Fibroblast of skin of left quadriceps (primary cell): ENCODE measurements at places on chromosomes 16 and 17.

GRCh38 chr17:73157521-73157890, 7.3 kb upstream of the SSTR2 start:
- DNase-seq: no peak

GRCh38 chr16:85615014-85615851, 2.1 kb downstream of the GSE1 start:
- DNase-seq: no peak

- no peak for DNase-seq
These were observed 160.3 kb downstream of the SHISA9 start for GRCh38 chr16:13061691-13062090.

- no peak for DNase-seq
These were observed 1.8 kb downstream of the RUNDC3A start for GRCh38 chr17:44310188-44310587.

GRCh38 chr17:49497148-49498028, 2.3 kb downstream of the NGFR start:
- DNase-seq: no peak

GRCh38 chr17:68101075-68101986, 65.8 kb downstream of the KPNA2 start:
- peak; percentile 45 for DNase-seq

- no peak for DNase-seq
These were observed 43.7 kb downstream of the GOSR1 start for GRCh38 chr17:30520882-30521281.
